Lower leg skin (tissue), 4 donors: ENCODE measurements at places on chromosomes 4 and X.

DNA sequence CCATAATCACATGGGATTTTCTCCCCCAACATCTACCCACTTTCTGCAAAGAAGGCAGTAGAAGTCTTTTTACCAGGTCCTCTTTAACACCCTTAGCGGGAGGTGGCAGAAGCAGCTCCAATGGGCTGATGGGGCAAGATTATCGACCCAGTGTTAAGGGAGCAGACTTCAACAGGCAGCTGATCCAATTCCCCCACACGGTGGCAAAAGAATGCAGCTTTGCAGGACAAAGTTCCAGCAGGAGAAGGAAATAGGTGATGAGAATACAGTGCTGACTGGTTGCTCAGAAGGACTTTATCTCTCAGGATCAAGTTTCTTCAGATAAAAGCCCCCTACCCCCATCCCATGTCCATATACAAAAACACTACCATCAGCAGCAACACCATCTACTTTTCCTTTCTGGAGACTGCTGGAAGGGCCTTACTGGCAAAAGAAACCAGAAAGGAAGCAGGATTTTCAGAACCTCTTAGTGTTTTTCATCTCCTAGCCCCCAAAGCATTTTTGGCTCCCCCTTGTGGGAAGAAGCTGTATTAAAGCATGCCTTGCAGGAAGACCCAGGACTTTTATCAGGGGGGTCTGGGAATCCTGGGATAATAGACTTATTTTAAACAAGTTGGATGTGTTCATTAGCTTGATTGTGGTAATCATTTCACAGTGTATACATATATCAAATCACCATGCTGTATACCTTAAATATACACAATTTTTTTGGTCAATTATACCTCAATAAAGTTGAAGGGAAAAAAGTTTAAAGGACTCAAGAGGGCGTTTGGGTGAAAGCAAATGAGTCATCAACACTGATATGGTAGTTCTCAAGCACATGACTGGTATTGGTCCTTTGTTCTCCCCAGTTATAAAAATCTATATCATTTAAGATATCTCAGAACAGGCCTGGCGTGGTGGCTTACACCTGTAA, 146.4 kb downstream of the GPC3 start:
- DNase-seq = no peak

DNA sequence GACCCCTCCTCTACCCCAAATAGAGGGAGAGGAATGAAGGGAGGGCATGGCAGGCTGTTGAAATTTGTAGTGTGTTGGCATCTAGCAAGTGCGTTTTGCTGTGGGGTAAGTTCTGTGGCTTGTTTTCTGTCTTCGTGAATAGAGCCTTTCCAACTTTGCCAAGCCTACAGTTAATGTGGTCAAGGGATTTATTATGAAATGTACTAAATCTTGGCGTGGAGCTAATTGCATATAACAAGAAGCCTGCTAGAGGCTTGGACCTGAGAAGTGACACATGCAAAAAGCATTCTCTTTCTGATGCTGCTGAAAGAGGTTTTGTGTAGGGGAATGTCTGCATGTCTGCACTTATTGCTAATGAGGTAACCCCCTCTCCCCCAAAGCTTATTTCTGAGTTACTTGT, 132.2 kb downstream of the BMPR1B start:
- DNase-seq = no peak

DNA sequence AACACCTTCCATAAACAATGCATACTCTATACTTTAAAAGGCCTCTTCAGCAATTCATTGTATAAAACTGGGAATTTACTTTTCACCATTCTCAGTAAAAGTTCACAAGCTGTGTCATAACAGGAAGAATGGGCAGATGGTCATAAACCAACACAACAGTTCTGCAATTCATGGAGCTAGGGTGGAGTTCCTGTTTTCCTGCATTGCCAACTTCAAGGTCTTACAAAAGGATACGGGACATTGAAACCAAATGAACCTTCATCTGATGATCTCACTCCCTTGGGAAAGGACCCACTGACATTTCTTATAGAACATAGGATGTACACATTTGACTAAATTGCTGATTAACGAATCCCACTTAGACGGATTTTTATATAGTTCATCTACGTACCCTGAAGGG, 4.1 kb downstream of the KDR start:
- no peak for DNase-seq

- DNase-seq = no peak
Observed at GRCh38 chr4:154626793-154627484, 14.5 kb upstream of the FGG start.

- DNase-seq = no peak
Observed at GRCh38 chr4:76449362-76449767, 14.3 kb downstream of the SHROOM3 start.

- DNase-seq = no peak
Observed at GRCh38 chr4:54915276-54915675, 210.1 kb downstream of the KDR start.

- DNase-seq = no peak
Observed at GRCh38 chrX:105636667-105637066, 185.7 kb upstream of the NRK start.

GRCh38 chr4:83850435-83850834, 314.5 kb downstream of the GPAT3 start:
- DNase-seq = no peak

DNA sequence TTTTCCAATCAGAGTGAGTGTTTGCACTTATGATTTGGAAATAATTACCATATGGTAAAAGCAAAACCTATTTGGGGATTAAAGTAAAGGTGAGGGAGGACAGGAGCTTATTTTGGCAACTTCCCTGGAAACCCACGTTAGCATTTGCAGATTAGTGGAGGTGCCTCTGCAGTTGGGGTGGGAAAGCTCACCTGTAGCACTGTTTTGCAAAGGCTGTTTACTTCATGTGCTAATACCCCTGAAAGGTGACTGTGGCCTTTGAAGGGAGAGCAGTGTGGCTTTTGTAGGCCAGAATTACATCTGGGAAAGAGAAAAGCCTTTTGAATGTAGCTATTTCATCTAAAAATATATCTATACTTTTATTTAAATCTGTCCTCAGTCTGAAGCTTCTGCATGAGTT, 9.4 kb downstream of the SUPT20HL1 start:
- DNase-seq = no peak

DNA sequence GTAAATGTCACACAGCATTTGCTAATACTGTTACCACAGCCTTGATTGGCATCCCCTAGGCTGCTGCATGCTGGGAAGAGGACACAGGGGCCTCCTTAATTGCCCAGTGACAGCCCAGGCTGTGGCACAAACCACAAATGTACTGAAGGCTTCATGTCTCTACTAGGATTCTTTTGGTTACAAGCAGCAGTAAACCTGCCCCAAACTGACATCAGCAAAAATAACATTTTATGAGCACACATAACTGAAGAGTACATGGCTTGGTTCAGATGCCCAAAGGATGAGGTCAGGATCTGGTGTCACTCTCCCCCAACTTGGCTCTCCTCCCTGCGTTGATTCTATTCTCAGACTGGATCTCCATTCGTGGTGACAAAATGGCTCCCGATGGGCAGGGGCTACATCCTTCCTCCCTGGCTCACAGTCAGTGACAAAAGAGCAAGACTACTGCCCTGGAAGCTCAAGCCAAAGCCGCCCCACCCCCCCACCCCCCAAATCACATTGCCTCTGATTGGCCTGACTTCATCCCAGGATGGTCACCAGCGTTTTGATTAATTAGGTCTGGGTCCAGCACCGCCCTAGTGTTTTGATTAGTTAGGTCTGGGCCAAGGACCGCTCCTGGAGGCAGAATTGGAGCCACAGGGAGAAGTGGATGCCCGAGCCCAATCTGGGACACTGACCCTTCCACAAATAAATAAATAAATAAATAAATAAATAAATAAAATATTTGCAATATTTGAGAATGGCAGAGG, 180.5 kb upstream of the RBPJ start:
- DNase-seq = no peak

- DNase-seq = no peak
Observed at GRCh38 chr4:143377611-143378099, 41.0 kb downstream of the GAB1 start.

DNA sequence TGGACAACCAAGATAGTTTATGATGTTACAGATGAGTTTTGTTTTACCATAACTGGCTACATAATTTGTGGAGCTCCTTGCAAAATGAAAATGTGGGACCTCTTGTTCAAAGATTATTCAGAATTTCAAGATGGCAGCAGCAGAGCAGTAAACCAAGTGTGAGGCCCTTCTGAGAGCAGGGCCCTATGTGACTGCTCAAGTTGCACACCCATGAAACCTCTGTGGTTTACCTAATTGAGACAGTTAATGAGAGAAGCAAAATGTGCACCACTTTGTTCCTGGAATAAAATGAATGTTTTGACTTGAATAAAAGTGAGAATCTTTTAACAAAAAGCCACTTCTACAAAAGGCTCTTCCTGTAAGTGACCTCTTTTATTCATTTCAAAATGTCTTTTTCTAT, 519.2 kb downstream of the RPA4 start:
- DNase-seq = no peak

DNA sequence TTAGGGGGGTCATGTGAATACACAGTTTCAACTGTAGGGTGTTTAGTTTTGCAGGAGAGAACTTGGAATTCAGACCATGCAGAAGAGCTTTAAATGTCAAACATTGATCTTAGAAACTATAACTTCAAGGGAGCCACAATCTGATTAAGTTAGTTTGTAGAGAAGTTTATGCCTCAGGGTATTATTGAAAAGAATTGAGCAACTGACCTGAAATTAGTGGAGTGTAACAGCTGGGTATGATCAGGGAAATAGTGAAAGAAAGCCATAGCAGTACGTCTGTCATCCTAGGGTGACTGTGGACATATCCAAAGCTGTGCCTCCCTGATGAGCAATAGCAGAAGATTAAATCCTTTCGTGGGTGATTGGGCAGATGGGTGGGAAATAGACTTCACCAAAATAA, 63.8 kb downstream of the FAM47B start:
- DNase-seq = no peak

GRCh38 chr4:76681996-76682395, 215.9 kb downstream of the SOWAHB start:
- no peak for DNase-seq

- peak; percentile 42 for DNase-seq
Observed at GRCh38 chr4:68773699-68774098, 42.1 kb upstream of the UGT2B10 start.
